Activated naive CD8-positive, alpha-beta T cell treated with anti-CD3 and anti-CD28 coated beads, Interleukin-2, amount 10 ng/mL, durations not matched to agents 7 days and 5 days (primary cell): ENCODE measurements at places on chromosomes 5 and 9.

GRCh38 chr5:55227664-55228430 lies 732 bp upstream of the MCIDAS start:
- no peak for DNase-seq

DNA sequence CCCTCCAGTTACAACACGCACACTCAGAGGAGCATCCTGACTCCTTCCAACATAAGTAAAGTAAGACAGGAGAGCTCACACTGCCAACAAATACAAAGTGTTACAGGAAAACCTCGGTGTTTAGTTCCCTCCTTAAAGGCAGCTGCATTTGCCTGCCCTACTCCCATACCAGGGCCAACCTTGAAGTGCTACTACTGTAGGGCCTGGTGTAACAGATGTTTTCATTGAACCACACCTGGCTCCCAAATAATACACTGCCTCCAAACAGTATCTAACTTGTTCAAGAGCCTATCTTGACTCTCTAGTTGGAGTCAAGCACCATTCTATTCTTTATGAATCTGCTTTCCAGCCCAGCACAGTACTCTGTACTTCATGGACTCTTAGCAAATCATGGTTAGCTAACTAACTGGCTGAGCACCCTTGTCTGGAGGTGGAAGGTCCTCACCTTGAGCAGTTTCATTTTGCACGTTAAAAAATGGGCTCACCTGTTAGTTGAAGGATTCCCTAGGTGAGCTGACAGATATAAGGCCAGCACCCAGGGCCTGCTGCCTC lies 34.6 kb downstream of the TTC39B start:
- no peak for DNase-seq

DNA sequence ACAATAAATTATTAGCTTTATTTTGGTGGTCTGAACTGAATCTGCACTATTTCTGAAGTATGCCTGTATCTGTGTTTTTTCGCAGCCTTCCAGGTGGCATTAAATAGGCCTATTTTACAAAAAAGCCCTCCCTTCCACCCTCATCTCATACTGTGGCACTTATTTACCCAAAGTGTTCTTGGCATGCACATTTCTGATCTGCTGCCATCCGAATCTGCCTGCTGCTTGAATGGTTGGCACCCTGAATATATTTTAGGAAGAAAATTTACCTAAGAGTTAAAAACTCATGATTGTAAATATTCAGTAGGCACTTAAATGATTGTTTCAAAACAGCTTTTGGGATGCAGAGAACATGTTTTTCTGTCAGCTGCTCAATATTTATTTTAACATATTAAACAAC lies 150.1 kb downstream of the SLC28A3 start:
- DNase-seq = no peak

DNA sequence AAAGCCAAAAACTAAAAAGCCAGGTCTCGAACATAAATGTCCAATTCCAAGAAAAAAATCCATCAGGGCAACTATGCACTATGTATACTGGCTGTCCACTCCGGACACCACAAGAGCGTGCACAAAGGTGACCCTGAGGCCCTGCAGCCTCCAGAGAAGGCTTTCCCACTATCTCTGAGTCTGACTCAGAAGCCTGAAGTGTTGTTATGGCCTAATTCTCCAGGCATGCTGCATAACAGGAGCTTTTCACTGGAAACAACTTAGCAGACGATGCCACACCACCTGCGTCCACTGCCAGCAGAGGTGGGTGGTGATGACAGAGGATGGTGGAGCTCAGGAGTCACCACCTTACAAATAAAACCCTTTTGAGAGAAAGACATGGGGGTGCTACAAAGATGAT lies 63.7 kb downstream of the HABP4 start:
- DNase-seq = no peak

- no peak for DNase-seq
Measured at GRCh38 chr5:172602783-172603231, 38.3 kb upstream of the NEURL1B start.

DNA sequence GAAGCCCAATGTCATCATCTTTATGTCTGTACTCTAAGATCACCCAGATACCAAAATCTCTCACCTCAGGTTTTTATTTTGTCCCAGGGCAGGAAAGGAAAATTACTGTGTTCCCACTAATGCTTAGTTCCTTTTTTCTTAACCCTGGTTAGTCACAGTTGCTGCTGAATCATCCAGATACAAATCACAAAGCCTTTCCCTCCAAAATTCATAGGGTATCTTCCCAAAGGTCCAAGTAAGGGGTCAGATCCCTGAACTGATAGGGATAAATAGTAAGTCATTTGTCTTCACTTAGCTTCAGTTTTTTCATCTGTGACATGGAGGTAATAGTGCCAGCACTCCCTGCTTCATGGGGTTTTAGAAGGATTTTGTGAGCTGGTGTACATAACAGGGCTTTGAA lies 2.2 kb downstream of the PLCXD3 start:
- no peak for DNase-seq

GRCh38 chr9:76099516-76099915 lies 209.0 kb downstream of the PCSK5 start:
- DNase-seq = no peak

GRCh38 chr5:72166070-72166979 lies 59.0 kb downstream of the MAP1B start:
- no peak for DNase-seq

- DNase-seq = no peak
Measured at GRCh38 chr9:14616188-14616982, 76.8 kb downstream of the ZDHHC21 start.

- DNase-seq = peak; percentile 19
Measured at GRCh38 chr5:1472964-1473628, 27.9 kb upstream of the SLC6A3 start.

DNA sequence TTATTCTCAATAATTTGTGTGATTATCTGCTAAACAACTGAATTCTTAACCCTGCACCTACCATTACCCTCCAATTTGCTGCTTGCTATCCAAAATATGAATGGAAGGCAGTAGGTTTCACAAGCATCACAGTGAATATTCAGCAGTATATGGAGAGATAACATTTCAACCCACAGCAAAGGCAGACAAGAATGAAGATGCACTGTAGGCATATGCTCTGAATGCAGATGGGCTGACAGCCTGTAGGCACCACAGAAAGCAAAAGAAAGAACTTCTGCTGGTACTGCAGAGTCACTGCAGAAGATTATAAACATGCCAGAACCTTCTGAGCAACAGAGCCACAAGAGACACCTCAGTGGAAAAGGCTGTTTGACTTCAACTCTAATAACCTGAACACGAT lies 63.6 kb upstream of the SLC12A2 start:
- DNase-seq = no peak

DNA sequence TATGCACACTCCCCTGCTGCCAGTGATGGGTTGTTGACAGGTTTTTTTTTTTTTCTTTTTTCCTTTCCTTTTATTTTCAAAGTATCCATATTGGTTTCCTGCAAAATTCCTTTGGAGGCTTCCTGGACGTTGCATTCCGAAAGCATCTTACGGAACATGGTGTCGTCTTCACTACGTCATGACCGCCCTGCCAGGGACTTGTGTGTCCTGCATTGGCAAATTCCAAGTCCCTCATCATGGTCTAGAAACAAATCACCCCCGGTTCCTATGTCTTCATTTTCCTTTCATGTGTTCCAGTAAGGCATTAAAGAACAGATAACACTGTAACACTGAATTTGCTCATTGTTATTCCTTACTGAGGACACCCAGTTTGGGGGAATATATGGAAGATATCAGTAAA lies 35.0 kb upstream of the ADAMTSL1 start:
- no peak for DNase-seq

DNA sequence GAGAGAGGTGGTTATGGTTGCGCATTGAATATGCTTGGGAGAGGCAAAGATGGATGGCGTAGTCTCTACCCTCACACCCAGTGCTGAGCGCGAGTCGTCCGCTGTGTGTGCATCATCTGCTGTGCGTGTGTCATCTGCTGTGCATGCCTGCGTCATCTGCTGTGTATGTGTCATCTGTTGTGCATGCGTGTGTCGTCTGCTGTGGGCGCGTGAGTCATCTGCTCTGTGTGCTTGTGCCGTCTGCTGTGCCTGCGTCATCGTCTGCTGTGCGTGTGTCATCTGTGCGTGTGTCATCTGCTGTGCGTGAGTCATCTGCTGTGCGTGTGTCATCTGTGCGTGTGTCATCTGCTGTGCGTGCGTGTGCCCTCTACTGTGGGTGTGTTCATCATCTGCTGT lies 68.0 kb upstream of the IRX4 start:
- DNase-seq = no peak

GRCh38 chr5:103469288-103470040 lies 93.1 kb downstream of the NUDT12 start:
- DNase-seq = no peak

- no peak for DNase-seq
Measured at GRCh38 chr5:172546196-172546595, 91.9 kb upstream of the SH3PXD2B start.

DNA sequence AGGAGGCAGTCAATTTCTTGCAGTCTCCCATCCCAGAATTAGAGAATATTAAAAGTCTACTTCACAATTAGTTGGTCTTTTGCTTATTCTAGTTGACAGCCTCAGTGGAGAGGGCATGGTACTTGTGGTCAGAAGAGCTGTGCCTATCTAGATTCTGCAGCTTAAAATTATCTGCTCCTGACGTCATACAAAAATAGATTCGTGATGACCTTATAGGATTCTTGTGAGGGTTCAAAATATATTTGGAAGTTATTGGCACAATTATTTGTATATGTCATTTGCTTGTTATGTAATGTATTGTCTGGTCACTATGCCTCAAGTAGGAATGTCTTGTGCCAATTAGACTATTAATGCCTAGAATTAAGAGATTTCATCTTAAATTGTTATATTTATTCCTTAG lies 142.5 kb downstream of the CDH12 start:
- DNase-seq = no peak

DNA sequence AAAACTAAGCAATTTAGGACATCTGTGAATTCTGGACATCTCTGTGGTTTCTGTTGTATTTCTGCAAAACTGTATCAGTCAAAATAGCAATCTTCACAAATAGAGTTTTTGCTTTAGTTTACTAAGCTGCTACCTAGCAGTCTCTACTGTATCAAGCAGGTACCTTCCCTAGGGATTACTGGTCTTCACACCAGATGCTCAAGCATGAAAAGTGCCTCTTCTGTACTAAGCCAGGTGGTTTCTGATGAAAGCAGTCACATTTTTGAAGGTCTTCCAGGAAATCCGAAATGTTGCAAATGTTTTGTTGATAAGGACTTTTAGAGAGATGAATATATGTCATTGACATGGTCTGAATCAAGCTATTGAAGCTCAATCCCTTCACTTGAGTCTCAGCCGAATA lies 540.0 kb downstream of the KCTD16 start:
- DNase-seq = no peak

GRCh38 chr9:114430457-114430856 lies 42.7 kb upstream of the AKNA start:
- no peak for DNase-seq

DNA sequence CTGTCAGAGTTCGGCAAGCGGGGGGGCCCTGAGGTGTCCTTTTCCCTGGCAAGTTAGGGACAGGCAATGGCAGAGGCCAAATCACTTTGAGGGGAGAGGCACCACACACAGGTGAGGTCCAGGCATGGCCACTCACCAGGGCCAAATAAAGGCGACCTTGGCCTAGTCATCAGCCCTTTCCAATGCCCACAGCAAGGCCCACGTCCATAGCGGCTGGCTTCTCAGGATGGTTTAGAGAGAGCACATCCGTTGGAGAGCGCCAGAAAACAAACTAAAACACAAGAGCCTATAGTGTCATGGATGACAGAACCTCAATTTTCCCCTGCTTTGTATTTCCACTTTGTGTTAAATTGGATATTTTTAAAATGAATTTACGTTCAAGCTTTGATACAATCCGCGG lies 7.0 kb downstream of the CCNJL start:
- DNase-seq = no peak

DNA sequence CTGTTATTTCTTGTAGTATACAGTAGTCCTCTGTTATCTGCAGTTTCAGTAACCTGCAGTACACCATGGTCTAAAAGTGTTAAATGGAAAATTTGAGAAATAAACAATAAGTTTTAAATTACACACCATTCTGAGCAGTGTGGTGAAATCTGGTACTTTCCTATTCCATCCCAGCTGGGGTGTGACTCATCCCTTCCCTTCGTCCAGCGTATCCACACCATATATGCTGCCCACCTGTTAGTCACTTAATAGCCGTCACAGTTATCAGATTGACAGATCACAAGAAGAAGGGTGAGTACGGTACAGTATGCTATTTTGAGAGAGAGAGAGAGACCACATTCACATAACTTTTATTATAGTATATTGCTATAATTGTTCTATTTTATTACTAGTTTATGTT lies 28.9 kb downstream of the FAM151B start:
- DNase-seq = no peak

DNA sequence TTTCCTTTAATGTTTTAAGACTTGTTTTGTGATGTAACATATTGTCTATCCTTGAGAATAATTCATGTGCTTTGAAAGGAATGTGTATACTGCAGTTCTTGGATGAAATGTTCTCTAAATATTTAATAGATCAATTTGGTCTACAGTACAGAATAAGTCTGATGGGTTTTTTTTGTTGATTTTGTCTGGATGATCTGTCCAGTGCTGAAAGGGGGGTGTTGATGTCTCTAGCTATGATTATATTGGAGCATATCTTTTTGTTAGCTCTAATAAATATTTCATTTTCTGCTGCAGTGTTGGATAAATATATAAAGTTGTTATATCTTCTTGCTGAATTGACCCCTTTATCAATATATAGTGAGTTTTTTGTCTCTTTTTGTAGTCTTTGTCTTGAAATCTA lies 269.9 kb upstream of the TUSC1 start:
- no peak for DNase-seq

- DNase-seq = no peak
Measured at GRCh38 chr5:132099905-132100304, 26.3 kb downstream of the CSF2 start.

GRCh38 chr5:16559702-16560101 lies 57.1 kb downstream of the RETREG1 start:
- no peak for DNase-seq

DNA sequence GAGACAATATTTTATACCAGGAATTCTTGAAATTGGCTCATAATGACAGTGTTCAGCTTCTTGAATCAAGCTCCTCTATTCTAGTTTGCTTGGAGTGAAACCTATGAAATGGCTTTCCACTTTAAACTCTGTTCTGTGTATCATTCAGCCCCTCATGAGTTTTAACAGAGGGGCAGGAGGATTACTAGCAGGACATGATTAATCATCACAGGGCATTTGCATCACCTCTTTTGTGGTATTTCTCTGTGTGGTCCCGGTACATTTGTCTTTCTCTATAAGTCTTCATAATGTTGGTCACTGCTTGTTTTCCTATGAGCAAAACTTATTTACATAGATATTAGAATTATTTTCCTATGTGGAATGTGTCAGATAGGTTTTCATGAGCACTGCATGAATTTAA lies 21.2 kb downstream of the CAST start:
- DNase-seq = no peak

GRCh38 chr9:131290036-131290766 lies 678 bp downstream of the PLPP7 start:
- DNase-seq = no peak

- no peak for DNase-seq
Measured at GRCh38 chr9:1337169-1337568, 287.0 kb downstream of the DMRT2 start.
